Thoracic aorta endothelial cell (primary cell): ENCODE measurements at places on chromosomes 16 and 17. TPM values are rescaled to one million over a fixed set of nuclear protein-coding genes. Genes with fewer than 3 reads are reported as not detected.

Gene FBXW10
- total RNA-seq: not detected in 2 replicates

Gene FBXW10B
- 0.22 and 0.27 TPM in 2 replicates for total RNA-seq

Gene KRT12
- not detected in 2 replicates for total RNA-seq

Gene MXRA7
- 88.2 and 90.5 TPM in 2 replicates for total RNA-seq

Gene PRSS53
- 1.1 and 1.5 TPM in 2 replicates for total RNA-seq

Gene CCDC200
- total RNA-seq: not detected in 2 replicates

Gene MC1R
- total RNA-seq: 2.7 and 2.9 TPM in 2 replicates

Gene OR4D1
- not detected in 2 replicates for total RNA-seq

Gene FOXC2
- 4.1 and 5.7 TPM in 2 replicates for total RNA-seq

Gene NEUROD2
- not detected in 2 replicates for total RNA-seq

Gene RASD1
- total RNA-seq: 8.8 and 11.8 TPM in 2 replicates

Gene KRT33B
- not detected in 2 replicates for total RNA-seq

Gene KRTAP16-1
- not detected in 2 replicates for total RNA-seq

Gene PPP1R27
- not detected in 2 replicates for total RNA-seq

Gene TERB1
- total RNA-seq: 0.22 TPM in 1 of 2 replicates, not detected in the other

Gene KRTAP4-6
- total RNA-seq: not detected in 2 replicates

Gene CFAP97D1
- total RNA-seq: 0.14 TPM in 1 of 2 replicates, not detected in the other

Gene BAIAP3
- 0.29 and 0.53 TPM in 2 replicates for total RNA-seq

Gene NGFR
- total RNA-seq: 0.07 TPM in 1 of 2 replicates, not detected in the other

Gene CSF3
- total RNA-seq: 0.80 and 8.0 TPM in 2 replicates

Gene CDK3
- 0.40 and 0.86 TPM in 2 replicates for total RNA-seq

Gene MLYCD
- total RNA-seq: 2.6 and 2.9 TPM in 2 replicates

Gene CDRT15L2
- total RNA-seq: not detected in 2 replicates

Gene PRDM7
- not detected in 2 replicates for total RNA-seq

Gene CPHXL2
- total RNA-seq: not detected in 2 replicates

Gene NTN1
- 0.07 and 0.13 TPM in 2 replicates for total RNA-seq

Gene CHST5
- total RNA-seq: not detected in 2 replicates

Gene HSD17B1
- 0.53 and 0.57 TPM in 2 replicates for total RNA-seq

Gene CA4
- total RNA-seq: 0.43 TPM in 1 of 2 replicates, not detected in the other

Gene CD300H
- total RNA-seq: not detected in 2 replicates

Gene TSPAN10
- 0.14 and 0.53 TPM in 2 replicates for total RNA-seq

Gene MYO15B
- total RNA-seq: 6.3 and 11.6 TPM in 2 replicates

Gene TEKT1
- not detected in 2 replicates for total RNA-seq

Gene CACNG4
- not detected in 2 replicates for total RNA-seq

Gene TTLL6
- total RNA-seq: 0.07 TPM in 1 of 2 replicates, not detected in the other

Gene WWOX
- total RNA-seq: 16.4 and 17.0 TPM in 2 replicates

Gene RGS11
- 3.1 and 3.6 TPM in 2 replicates for total RNA-seq

Gene CHRNE
- 0.13 and 0.43 TPM in 2 replicates for total RNA-seq

Gene RPL38
- total RNA-seq: 429 and 862 TPM in 2 replicates

Gene MRM1
- 4.4 and 5.8 TPM in 2 replicates for total RNA-seq

Gene KCNJ2
- total RNA-seq: 20.5 and 25.0 TPM in 2 replicates

Gene CBFA2T3
- total RNA-seq: not detected in 2 replicates

Gene OR3A3
- total RNA-seq: not detected in 2 replicates

Gene MYOCD
- not detected in 2 replicates for total RNA-seq
